ENCODE measurements at places on chromosomes 12 and 14.
A peak's percentile ranks its signal among the peaks of the same experiment; 100 is the strongest.

DNA sequence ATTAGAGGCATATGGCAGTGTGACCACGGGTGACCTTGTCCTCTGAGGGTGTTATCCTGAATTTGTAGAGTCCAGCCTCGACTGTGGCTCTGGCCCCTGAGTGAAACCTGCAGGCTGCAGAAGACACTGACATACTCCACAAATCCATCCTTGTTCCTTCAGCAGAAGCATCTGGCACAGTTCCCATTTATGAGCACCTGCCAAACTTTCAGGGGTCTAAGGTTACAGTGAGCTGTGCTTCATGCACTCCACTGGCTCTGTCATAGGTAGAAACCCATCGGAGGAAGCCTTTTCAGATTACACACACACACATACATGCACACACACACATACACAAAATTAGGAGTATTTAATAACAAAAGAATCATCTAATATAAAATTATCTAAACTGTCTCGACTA lies 13.6 kb upstream of the NUAK1 start:
- DNase-seq, result peak; percentile 68

- DNase-seq, result no peak
Measured at GRCh38 chr12:124021007-124021406, 48.0 kb downstream of the ZNF664 start.

- DNase-seq, result no peak
Measured at GRCh38 chr14:97036086-97036852, 239.1 kb downstream of the VRK1 start.

- DNase-seq, result no peak
Measured at GRCh38 chr12:27607591-27607990, 83.6 kb downstream of the PPFIBP1 start.

DNA sequence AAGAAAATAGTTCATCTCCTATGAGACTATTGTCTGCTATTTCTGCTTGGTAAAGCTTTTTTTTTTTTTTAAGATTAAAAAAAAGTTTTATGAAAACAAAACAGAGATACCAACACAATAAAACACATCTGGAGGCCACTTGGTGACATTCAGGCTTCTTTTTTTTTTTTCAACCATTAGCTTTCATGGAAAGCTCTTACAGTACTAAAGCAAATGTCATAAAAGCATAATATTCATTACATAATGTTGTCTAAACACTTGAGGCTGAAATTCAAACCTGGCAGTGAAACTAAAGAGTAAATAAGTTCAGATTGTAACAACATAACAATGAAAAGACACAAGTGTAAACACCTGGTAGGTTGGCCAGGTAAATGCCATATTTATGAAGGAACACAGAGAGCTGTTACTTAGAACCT lies 14.7 kb downstream of the PRICKLE1 start:
- no peak for DNase-seq

DNA sequence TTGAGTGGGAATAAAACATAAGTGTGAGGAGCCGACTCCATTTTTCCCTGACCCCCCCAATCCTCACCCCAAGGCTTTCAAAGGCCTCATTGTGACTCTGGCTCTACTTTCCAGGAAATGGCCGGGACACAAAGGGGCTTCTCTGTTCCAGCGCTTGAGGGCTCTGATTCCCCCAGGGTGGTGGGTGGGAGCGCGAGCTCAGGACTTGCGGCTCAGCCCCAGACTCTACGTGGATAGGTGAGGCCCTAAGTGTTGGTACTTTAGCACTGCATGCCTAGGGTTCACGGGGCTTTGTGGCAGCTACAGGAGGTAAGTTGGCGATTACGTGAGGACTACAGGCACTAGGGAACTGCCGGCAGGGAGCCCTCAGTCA lies 553 bp downstream of the CNPY2 start:
- no peak for DNase-seq

GRCh38 chr14:81169711-81170103 lies 51.1 kb downstream of the GTF2A1 start:
- no peak for DNase-seq
